NCI-H2227 treated with DMSO at 0.1 percent for 48 hours (cell line): ENCODE measurements at places on chromosomes 4 and X.

- no peak for DNase-seq
Measured at GRCh38 chrX:48894891-48895290, 2.7 kb downstream of the TIMM17B start.

DNA sequence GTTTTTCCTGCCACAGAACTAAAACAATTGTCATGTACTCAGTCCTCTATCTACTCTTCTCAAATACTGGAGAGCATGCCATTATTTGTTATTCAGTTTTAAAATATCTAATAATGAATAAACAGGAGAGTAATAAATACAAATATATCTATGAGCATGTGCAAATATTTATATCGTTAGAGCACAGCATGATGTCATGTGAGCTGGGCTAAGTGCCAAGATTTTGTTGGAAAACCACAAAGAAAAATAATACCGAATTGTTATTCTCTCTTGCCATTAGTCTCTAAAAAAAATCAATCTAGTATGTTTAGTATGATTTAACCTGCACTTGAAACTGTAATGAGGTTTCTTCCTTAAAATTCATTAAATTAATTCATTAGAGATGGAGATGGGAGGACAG is 97.3 kb downstream of the DDX60 start:
- DNase-seq: no peak

GRCh38 chr4:112978691-112979472 is 70.6 kb upstream of the ANK2 start:
- no peak for DNase-seq

DNA sequence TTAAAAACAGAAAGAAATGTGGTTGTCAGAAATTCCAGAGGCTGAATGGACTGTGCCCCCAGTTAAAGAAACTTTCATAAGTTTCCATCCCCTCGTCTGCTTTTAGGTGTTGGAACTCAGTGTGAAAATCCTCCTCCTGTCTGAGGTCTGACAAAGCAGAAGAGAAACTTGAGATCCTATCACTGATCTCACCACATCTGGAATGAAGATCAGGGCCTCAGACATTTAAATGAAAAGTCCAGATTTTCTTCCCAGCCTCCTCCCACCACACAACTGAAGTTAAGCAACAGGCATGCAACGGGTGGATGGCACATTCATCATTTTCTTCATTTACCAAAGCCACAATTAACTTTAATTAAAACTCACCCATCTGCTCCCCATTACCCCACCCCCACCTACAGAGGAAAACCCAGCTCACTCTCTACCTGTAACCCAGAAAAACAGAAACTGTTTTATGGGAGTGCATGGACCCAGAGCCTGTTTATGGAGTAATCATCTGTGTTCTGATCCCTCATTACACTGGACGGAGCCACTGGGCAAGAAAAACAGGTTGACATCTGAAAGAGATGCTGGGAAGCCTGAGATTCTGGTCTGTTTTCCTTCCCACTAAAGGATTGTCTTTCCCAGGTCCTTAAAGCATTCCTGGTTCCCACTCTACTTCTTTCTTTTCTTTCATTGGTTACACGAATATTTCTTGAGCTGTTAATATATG is 58.1 kb upstream of the HOPX start:
- DNase-seq: no peak

GRCh38 chr4:151276787-151277562 is at the start of gene PRSS48:
Gene PRSS48 (plus strand): TSS chr4:151277161. CDS start chr4:151277173, 12 bp downstream.
- DNase-seq: no peak

DNA sequence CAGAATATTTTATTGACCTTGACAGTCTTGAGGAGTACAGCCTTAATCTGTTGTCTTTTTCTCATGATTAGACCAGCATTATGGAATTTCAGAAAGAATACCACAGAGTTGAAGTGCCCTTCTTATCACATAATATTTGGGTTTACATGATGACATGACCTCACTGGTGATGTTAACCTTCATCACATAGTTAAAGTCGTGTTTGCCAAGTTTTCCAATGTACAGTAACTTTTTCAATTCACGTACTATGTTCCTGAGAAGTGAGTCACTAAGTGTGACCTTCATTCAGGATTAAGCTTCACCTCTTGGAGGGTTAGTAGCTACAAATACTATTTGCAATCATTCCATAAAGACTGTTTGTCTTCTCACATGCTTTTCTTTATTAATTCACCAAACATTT is 52.1 kb downstream of the RAB40A start:
- DNase-seq: no peak

DNA sequence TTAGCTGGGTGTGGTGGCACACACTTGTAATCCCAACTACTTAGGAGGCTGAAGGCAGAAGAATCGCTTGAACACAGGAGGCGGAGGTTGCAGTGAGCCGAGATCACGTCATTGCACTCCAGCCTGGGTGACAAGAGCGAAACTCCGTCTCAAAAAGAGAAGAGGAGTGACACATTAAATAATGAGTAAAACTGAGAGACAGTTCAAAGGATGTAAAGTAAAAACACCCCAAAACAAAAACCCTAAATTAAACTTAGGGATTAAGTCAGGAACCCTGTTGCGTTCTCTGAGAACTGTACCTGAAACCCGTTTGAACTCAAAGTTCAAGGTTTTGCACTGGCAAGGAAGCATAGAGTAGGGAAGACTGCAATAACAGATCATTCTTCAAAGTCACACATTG is 141.7 kb downstream of the BRWD3 start:
- no peak for DNase-seq
